ENCODE measurements at places on chromosomes 6 and 20.

GRCh38 chr6:144347448-144347759, 62.3 kb downstream of the UTRN start:
- no peak for DNase-seq

DNA sequence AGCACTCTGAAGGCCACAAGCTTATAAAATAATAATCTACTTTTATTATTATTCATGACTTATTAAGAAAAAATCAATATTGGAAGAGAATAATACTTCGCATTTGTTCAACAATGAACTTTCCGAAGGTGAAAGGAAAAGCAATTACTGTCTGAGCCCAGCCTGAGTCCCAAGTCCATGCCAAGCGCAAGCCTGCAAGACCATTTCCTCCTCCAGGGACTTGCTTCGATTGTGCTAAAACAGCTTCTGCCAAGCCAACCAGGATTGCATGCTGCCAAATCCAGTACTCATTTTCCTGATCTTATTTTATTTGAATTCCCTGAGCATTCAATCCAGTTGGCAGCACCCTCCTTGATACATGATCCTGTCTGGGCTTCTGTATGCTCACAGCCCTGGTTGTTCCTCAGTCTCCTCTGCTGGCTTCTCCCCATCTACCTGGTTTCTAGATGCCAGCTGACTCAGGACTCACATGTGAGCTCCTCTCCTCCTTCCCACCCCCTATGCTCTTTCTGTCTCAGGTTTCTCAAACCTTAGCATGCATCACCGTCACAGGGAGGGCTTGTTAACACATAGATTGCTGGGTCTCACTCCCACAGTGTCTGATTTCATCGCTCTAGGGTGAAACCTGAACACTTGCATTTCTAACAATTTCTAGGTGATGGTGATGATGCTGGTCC, 55.9 kb upstream of the PSMF1 start:
- no peak for DNase-seq

DNA sequence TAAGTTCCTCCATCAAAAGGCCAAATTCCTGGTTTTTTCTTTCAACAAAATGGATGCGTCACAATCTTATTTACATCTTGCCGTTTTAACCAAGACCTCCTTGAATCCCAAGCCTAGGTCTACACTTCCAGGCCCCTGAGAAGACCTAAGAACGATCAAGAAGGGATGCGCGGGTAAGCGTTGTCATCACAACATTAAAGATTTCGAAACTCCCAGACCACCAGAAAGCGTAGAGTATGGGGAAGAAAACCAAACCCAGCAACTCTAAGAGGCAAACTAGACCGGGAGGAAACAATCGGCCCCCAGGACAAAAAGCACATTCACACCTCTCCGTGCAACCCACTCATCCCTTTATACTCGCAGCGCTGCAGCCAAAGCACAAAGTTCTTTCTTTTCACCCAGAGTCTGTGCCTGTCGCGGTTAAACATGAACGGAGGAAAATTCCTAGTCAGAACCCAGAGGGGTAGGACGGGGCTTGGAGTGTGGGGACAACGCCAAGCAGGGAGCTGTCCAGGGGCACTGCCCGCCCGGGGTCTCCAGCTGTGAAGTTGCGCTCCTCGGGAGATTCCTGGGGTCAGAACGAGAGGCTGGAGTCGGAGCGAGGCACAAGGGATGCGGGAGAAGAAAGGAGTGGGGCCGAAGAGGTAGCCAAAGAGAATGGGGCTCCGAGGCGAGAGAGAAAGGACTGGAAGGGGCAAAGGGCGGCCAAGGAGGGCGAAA, 725 bp downstream of the OSER1 start:
- DNase-seq, result no peak

- no peak for DNase-seq
These were observed 6.2 kb downstream of the TMEM74B start for GRCh38 chr20:1178623-1179022.

- DNase-seq, result no peak
These were observed 64.2 kb upstream of the SLC35B3 start for GRCh38 chr6:8499540-8499939.

- DNase-seq, result no peak
These were observed 1.9 kb downstream of the HLA-DPA1 start for GRCh38 chr6:33071569-33071968.

DNA sequence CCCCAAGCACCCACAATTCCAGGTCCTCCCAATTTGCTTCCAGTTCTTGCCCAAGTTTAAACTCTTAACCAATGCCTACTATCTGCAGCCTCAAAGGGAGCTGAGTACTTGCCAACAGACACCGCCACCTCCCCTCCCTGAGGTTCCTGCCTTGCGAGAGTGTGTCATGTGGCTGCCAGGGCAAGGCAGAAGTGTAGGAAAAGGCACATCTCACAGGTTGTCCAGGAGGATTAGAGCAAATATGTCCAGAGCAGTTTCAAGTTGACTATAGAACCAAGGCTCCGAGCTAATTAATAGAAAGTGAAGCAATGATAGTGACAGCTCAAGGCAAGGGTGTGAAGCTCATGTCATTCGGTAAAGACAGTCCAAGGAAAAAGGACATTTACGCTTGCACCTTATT, 127.8 kb downstream of the ATXN1 start:
- no peak for DNase-seq

- no peak for DNase-seq
These were observed 1.4 kb upstream of the CHD6 start for GRCh38 chr20:41619360-41620100.

DNA sequence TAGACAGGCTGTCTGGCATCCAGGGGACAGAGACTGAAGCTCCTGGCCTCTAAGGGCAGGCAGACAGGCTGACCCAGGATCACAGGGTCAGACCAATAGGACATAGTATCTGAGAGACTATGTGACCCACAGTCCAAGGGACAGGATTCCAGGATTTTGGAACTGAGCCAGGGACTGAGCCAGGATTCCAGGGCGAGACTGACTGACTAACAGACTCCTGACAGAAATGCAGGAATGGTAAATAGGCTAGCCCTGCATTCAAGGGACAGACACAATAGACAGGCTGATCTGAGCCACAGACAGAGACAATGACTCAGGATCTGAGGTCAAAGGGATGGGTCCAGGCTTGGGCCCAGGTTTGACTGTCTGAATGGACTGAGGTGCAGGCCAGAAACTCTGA, 19.8 kb downstream of the XKR7 start:
- no peak for DNase-seq

- no peak for DNase-seq
These were observed 399.7 kb downstream of the BTBD3 start for GRCh38 chr20:12317433-12317832.

GRCh38 chr6:28597924-28598722, 72.4 kb downstream of the GPX5 start:
- no peak for DNase-seq

- no peak for DNase-seq
These were observed 52.2 kb downstream of the ADGB start for GRCh38 chr6:146650799-146651481.

DNA sequence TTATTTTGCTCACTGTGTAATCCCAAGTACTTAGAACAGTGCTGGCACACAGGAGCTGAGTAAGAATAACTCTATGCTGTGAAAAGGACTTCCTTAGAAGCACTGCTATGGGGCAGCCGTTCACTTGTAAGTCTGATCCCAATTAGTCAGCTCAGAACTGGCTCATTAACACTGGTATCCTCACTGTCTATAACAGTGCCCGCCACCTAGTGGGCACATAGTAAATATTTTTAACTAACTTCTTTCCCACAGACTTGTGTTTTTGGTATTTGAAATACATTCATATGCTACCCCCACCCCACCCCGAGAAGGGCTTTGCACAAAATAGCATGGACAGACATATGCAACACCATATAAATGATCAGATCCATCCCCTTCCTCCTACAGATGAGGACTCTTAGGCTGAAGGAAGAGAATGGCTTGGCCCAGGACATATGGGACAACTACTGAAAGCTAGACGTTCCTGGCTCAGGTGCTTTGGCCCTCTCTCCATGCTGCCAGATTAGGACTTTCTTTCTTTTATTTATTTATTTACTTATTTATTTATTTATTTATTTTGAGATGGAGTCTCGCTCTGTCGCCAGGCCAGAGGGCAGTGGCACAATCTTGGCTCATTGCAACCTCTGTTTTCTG, 47.1 kb downstream of the DST start:
- no peak for DNase-seq

GRCh38 chr20:38377039-38377685, 30.9 kb downstream of the LBP start:
- no peak for DNase-seq

GRCh38 chr6:163814494-163815364, 400.2 kb downstream of the QKI start:
- no peak for DNase-seq

DNA sequence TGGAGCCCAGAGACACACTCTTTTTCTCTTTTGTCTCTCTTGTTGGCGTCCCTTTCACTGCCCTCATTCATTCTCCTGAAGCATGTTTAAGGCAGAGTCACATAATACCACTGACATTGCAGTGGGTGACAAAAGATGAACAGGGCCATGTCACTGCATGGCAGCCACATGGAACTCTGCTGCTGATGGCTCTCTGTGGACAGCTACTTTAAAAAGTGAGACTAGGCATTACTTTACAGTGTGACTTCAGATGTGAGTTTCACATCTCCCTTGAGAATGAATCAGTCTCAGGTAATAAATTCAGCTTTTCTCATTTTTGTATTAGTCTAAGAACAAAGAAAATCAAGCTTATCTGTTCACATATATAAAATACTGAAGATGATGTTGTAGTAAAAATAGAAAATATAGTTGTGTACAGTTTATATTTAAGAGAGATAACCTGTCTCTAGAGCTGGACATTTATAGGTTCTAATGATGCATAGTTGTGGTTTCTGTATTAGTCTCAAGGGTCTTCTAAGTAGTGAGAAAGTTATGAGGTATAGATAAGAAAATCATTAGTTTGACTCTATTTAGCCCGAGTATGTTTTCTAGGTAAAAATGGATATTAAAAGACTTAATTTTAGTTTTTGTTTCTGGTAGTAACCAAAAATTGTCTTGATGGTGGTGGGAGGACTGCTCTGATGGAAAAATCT, 6.1 kb downstream of the MRS2 start:
- no peak for DNase-seq

DNA sequence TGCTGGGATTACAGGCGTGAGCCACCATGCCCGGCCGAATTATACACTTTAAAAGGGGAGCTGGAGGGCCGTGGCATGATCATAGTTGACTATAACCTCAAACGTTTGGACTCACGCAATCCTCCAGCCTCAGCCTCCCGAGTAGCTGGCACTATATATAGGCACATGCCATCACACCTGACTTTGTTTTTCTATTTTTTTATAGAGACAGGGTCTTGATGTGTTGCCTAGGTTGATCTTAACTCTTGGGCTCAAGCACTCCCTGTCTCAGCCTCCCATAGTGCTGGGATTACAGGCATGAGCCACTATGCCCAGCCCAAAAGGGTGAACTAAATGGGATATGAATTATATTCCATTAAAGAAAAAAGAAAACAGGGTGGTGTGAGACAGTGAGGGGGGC, 7.8 kb downstream of the PTGIS start:
- DNase-seq, result no peak

DNA sequence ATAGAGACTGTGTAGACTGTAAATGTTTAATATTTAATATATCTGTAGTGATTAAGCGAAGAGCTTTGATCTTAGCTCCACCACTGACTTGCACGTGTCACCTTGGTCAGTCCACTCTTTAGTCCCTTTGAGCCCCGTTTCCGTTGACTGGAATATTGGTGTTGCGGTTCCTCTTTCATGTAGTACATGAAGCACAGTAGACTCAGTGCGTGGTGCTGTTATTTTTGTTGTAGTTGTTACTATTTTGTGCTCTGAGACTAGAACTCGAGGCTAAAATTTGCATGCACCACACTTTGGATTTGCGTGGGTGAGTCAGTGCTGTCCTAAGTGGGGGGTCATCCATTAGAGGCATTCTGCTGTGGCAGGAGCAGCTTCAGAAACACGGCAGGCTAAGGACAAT, 291.4 kb downstream of the QKI start:
- no peak for DNase-seq

DNA sequence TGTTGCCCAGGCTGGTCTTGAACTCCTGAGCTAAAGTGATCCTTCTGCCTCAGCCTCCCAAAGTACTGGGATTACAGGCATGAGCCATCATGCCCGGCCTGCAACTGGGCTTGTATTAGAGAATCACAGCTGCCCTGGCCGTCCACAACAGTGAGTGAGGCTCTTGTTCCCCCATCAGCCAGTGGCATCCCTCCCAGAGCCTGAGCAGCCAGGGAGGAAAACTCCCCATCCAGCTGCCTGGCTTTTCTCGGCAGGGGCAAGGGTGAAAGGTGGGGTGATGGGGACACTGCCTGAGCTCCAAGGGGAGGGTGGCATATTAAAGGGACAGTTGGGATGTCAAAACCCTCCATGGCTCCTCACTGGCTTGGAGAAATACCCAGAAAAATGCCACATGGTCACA, 185.6 kb downstream of the NFATC2 start:
- no peak for DNase-seq

DNA sequence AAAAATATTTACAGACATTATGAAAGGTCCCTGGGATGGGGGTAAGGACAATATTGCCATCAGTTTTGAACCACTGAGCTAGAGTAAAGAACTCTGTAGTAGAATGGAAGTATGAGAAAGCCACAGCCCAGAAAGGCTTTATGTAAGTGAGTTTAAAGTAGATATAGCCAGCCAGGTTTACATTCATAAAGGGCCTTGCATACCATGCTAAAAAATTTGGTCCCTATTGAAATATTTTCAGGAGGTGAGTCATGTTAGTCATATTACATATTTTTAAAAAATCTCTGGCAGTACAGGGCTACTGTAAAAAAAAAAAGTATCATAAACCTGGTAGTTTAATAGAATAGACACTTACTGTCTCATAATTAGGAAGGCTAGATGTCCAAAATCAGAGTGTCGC, 3.5 kb downstream of the ZKSCAN8 start:
- no peak for DNase-seq

DNA sequence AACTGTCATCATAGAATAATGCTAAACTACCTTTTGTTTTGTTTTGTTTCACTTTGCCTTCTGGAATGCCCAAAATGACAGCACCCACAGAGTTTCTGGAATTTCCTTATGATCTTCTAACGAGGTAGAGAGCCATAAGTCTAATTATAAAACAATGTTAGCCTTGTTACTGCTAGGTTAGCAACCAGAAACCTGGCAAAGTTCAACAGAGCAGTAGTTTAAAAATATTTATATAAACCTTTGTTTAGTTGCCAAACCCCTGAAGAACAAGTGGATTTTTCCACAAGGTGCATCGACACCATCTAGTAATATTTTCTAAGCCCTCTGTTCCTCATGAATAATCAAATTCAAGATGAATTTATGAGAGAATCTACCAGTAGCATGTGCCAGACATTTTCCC, 27.6 kb upstream of the IPCEF1 start:
- no peak for DNase-seq

DNA sequence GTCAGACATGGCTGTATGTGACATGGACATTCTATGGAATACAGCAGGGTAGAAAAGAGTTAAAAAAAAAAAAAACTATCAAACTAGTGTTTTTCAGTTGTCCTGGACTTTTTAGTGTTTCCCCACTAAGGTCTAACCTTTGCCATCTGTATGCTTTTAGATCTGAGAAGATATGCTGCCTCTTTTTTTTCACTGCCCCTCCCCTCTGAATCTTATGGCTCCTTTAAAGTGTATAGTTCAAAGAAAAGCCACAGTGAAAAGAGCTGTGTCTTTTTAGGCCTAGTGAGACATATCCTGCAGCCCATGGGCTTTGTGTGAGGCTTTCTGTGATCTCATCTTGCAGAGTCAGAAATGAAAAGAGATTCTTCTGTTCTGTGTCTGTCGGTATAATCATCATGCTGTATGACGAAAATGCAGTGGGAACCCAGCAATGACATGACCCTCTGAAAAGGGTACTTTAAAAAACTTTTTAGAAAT, 29.3 kb downstream of the ADGRG6 start:
- no peak for DNase-seq

GRCh38 chr6:26123675-26123946, 36.4 kb downstream of the HFE start:
- DNase-seq, result peak; percentile 65
